ENCODE measurements at places on chromosomes 2 and 18.

GRCh38 chr2:180761224-180761623 lies 219.2 kb upstream of the UBE2E3 start:
- DNase-seq, result no peak

DNA sequence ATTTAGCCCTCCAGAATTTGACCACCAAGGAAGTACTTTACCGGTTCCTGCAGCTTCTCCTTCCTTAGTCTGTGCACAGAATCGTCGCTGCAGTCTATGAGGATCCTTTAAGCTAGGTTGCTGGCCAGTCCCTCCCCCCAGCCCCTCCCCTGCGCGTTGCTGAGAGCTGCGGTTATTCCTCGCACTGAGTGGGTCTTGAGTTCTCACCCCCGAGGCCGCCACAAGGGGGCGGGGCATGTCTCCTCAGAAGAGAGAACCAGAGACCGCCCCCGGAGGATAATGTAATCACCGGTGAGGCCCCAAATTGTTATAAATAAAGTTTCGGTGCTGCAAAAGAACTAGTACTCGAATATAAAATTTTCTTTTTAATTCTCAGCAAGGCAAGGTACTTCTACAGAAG lies 1184.9 kb upstream of the CDH2 start:
- no peak for DNase-seq

- no peak for DNase-seq
Measured at GRCh38 chr2:113755835-113756354, 547 bp downstream of the SLC35F5 start.

DNA sequence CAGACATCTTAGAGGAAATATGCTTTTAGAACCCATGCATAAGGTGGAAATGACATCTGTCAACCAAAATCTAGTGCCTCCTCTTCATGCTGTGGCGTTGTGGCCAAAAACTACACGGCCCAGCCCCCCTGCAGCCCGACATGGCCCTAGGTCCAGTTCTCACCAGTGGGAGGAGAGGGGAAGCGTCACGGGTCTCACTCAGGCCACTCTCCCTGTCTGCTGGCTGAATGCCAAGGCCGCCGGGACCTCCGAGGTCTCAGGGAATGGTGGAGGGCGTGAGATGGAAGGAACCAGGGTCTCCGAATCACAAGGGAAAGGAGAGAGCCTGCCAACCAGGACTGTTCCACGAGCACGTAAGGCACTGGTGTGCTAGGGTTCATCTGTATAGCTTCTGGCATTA lies 361.0 kb downstream of the ANAPC1 start:
- no peak for DNase-seq

GRCh38 chr2:170368370-170368769 lies 190.4 kb downstream of the MYO3B start:
- no peak for DNase-seq

GRCh38 chr2:44100351-44100750 lies 68.3 kb upstream of the PPM1B start:
- no peak for DNase-seq

DNA sequence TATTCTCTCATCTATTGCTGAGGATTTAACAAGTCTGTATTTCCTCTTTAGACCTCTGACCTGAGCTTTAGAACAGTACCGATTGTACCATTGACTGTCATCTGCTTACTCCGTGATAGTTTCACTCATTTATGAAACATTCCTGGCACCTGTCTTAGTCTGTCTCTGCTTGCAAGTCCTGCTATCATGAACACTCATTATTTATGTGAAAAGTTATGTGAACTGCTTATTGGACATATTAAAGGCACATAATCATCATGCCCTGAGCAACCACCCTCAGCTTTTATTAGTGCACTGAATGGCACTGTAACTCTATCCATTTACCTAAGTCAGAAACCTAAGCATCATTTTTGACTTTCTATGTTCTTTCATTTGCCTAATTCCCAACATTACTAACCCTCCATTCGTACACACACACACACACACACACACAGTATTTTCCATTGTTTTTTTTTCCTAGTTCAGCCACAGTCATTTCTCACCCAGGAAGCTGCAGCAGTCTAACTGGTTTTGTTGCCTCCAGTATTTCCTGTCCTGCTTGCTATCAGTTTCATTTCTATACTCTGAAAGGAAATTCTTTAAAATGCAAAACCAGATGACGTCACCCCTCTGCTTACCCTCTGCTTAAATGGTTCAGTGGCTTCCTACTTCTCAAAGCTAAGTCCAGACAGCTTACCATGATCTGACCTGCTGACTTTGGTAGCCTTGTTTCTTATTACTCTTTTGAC lies 146.1 kb downstream of the HAUS1 start:
- DNase-seq, result no peak

GRCh38 chr2:88067189-88067588 lies 436 bp upstream of the SMYD1 start:
- DNase-seq, result no peak

DNA sequence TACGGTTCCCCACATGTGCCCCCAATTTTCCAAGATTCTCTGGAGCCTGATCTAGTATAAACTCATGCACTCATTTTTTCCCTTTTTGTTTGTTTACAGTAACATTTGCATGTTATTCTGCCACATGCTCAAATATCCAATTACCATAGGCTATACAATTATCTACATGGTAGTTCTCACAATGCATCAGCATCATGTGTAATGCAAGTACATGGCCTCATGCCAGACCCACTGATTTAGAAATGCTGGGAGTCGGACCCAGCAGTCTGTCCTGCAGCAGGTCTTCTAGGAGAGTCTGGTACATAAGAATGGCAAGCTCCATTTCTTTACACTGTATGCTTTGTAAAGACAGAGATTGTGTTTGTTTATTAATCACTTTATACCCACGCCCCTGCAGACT lies 107.7 kb downstream of the CBLN2 start:
- DNase-seq, result no peak

- DNase-seq, result no peak
Measured at GRCh38 chr2:45850558-45850957, 199.1 kb downstream of the PRKCE start.

GRCh38 chr2:234339011-234339410 lies 157.9 kb downstream of the ARL4C start:
- DNase-seq, result no peak

GRCh38 chr2:199101487-199101886 lies 356.3 kb downstream of the SATB2 start:
- no peak for DNase-seq

- DNase-seq, result no peak
Measured at GRCh38 chr18:75489493-75490190, 62.1 kb upstream of the SMIM21 start.

DNA sequence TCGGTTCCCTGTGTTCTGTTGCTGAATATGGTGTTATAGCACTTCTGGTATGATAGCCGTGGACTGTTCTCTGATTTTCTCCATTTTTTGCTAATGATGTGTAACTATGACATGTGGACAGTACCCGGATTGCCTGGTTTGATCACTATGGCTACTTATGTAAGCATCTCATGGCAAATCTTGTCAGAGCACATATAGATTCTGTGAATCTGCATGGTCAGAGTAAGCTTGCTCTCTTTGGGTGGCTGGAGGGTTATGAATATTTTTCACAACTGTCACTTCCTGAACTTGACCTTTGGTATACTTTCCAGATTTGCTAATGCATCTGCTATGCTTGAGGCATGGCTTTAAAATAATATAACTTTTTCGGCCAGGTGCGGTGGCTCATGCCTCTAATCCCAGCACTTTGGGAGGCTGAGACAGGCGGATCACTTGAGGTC lies 36.8 kb upstream of the ATP8B1 start:
- no peak for DNase-seq

GRCh38 chr2:6676776-6677175 lies 188.9 kb downstream of the CMPK2 start:
- no peak for DNase-seq

DNA sequence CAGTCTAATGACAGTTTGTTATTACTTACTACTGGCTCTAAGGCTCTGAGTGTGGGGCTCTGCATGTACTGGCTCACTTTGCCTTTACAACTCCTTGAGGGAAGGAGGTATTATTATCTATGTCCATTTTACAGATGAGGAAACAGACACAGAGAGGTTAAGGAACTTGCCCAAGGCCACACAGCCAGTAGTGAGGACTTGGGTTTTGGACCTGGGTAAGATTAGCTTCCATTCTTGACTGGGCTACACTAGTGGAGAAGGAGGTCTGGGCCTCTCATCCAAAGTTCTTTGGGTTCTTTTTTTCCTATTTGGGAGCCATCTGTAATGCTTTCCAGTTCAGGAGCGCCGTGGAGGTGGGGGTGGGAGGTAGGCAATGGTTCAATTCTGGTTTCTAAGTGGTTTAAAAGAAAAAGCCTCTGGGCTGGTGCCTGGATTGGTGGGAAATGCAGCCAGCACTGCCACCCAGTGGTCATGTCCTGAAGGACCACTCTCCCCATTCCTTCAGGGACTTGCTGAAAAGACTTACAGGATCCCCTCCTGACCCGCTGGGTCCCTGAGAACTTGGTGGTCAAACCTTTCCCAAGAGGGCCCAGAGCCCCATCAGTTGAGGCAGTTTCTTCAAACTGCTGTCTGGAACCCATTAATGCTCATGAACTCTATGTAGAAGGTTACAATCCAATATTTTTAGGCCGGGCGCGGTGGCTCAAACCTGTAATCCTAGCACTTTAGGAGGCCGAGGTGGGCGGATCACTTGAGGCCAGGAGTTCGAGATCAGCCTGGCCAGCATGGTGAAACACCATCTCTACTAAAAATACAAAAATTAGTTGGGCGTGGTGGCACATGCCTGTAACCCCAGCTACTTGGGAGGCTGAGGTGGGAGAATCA lies 38.6 kb upstream of the NOTO start:
- no peak for DNase-seq

- no peak for DNase-seq
Measured at GRCh38 chr2:239233576-239233975, 167.2 kb downstream of the HDAC4 start.

GRCh38 chr2:118202707-118203303 lies 114.5 kb downstream of the INSIG2 start:
- DNase-seq, result no peak

- no peak for DNase-seq
Measured at GRCh38 chr2:241354668-241355658, 1.1 kb upstream of the FARP2 start.

GRCh38 chr2:233256048-233256447 lies 4.6 kb downstream of the ATG16L1 start:
- DNase-seq, result no peak

DNA sequence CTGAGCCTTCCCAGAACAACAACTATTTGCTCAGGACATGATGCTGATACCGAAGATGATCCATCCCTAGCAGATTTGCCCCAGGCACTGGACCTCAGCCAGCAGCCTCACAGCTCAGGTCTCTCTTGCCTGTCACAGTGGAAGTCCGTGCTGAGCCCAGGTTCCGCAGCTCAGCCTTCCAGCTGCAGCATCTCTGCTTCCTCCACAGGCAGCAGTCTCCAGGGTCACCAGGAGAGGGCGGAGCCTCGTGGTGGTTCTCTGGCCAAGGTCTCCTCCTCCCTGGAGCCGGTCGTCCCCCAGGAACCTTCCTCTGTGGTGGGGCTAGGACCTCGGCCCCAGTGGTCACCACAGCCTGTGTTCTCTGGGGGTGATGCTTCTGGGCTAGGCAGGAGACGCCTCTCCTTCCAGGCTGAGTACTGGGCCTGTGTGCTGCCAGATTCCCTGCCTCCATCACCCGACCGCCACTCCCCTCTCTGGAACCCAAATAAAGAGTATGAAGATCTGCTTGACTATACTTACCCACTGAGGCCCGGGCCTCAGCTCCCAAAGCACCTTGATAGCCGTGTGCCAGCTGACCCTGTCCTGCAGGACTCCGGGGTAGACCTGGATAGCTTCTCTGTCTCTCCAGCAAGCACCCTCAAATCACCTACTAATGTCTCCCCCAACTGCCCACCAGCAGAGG lies 15.4 kb downstream of the CEP68 start:
- no peak for DNase-seq

DNA sequence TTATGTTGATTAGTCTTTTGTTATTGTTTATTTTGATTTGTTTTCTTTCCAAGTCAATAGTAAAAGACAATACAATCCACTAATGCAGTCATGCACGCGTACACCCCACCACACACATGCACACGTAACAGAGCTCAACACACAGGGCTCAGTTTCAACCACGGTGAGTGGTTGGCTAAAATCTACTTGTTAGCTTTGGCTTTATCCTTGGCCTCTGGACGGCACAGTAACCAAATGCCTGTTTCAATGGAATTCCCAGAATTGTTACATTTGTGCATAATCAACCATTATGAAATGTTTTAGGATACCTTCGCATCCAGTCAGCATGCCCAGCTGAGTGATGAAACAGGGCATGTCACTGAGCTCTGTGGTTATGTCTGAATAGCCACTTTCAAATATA lies 53.2 kb downstream of the NYAP2 start:
- DNase-seq, result no peak

- no peak for DNase-seq
Measured at GRCh38 chr2:132521341-132521740, 104.7 kb downstream of the GPR39 start.

DNA sequence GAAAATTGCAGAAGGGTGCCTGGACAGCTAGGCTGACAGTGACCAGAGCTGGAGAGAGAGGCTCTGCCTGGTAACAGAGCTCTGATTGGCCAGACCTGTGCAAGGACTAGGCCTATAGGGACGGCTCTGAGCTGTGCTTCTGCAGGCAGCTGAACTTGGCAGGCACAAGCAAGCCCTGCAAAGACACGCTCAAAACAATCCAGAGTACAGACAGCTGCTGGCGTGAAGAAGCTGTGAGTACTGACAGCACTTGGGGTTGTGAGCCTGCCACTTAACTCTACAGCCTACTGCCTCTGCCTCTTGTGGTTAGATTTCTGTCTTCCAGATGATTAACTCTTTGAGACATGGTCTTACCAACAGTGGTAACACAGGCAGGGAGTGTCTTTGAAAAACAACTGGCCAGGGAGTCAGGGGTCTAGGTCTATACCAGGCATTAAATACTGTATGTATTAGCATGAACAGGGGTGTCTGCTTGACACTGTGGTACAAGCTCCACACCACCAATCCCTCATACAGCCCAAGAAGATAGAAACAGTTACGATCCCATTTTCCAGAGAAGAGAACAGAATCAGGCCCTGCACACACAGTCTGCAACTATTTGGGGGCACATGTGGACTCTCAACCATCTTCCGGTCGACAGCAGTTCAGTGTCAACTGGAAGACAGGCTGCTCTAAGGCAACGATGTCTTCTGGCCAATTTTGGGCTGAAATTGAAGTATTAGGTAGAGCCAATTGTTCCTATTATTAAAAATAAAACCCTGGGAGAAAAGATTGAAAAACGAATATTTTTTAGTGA lies 568.4 kb downstream of the TNS1 start:
- DNase-seq, result no peak

- no peak for DNase-seq
Measured at GRCh38 chr2:152493417-152493816, 158.4 kb downstream of the FMNL2 start.

- DNase-seq, result no peak
Measured at GRCh38 chr2:218518876-218519275, 49.3 kb downstream of the USP37 start.

- no peak for DNase-seq
Measured at GRCh38 chr18:10453261-10453805, 1.1 kb upstream of the APCDD1 start.

GRCh38 chr2:119441376-119442225 lies 9.9 kb downstream of the TMEM37 start:
- DNase-seq, result no peak

GRCh38 chr2:232029346-232029745 lies 67.8 kb downstream of the DIS3L2 start:
- DNase-seq, result no peak

GRCh38 chr2:45024600-45025291 lies 15.5 kb upstream of the SIX2 start:
- no peak for DNase-seq

All from cortex of kidney (tissue), 1 donor.